ENCODE measurements at places on chromosomes 2 and 18.
A peak's percentile ranks its signal among the peaks of the same experiment; 100 is the strongest.

DNA sequence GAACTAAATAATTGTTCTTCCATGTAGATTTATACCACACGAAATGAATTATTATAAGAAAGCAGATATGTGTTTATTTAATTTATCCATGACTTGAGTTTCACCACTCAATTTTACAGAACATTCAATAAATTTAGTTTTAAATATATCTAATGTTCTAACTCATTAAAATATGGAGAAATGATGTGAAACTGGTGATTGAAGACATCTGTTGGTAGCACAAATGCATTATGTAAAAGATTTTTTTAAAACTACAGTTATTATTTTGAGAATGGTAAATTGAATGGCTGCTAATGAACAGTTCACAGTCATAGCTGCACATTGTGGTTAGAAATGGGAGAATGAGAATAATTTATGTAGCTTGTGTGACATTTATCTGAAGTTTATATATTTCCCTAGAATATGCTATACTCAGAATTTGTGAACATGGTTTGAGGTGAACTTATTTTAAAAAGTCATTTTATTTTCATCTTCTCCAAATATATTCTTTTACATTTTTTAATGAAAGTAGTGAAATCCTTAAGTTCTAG is 203.5 kb downstream of the DPP4 start:
- no peak for DNase-seq

DNA sequence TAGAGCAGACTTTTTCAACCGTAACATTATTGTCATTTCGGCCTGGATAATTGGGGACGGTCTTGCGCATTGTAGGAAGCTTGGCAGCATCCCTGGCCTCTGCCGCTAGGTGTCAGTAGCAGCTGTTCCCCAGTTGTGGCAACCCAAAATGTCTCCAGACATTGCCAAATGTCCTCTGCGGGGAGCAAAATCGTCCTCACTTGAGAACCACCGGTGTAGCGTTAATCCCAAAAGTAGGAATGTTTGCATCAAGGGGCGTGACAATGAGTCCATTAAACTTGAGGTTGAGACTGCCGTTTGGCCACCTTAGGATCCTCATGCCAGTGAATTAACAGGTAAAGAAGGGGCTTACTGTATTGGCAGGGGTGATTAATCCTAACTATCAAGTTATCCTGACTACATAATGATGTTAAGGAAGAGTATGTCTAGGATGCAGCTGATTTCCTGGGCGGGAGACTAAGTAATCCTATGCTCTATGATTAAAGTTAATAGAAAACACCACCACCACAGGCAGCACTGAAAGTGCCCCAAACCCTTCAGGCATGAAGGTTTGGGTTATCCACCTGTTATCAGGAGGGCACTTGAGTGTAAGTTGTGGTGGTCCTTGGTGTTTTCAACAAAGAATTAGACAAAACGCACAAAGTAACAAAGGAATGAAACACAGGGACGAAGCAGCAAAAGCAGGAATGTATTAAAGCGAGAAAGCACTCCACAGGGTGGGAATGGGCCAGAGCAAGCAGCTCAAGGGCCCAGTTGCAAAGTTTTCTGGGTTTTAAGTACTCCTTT is 4.9 kb upstream of the ZC3H8 start:
- DNase-seq: peak; percentile 24

DNA sequence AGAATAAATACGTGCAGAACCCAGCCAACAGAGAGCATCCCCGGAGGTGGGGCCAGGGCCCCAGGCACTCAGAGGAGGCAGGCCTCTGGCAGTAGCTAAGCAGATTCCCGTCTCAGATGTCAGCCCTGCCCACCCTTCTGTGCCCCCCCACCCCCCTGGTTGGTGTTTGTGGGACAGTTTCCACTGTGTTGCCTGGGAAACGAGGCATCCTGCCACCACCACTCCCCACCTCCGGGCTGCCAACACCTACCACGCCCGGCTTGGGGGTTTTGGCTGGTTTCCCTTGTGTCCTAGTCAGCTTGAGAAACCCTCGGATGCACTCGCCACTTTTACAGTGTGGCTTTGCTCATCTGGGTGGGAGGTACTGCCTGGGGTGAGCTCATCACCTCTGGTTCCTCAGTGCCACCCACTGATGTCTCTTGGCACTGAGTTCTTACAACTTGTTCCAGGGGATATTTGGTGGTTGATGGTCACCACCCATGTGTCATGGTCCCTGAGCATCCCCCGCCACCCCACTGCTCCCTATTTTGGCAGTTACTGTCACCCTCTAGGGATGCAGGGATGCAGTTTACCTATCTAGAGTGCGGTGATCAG is 72.4 kb upstream of the YWHAQ start:
- peak; percentile 77 for DNase-seq

GRCh38 chr2:202337706-202338346 is 38.3 kb upstream of the BMPR2 start:
- DNase-seq: no peak

- no peak for DNase-seq
These were observed 15.4 kb upstream of the GPR55 start for GRCh38 chr2:230940471-230940815.

- DNase-seq: no peak
These were observed 12.9 kb downstream of the SMARCAL1 start for GRCh38 chr2:216425008-216425787.

DNA sequence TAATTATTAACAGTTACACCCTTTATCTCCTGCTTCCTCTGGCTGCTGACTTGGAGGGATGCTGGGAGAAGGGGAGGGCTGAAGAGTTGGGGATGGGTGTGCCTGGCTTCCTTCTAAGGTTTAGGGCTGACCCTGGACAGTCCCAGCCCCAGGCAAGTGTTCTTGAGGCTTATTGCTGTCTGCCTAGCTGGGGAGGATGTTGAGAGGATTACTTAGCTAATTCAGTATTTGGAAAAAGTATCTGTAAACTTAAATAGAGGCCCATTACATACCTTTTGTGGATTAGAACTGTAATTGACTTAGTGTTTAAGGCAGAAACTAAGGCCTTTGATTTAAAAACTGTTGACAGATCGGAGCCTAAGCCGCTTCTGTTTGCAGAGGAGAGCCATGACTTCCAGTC is 67.6 kb downstream of the AGAP1 start:
- DNase-seq: no peak

- no peak for DNase-seq
These were observed 39.4 kb downstream of the SLC8A1 start for GRCh38 chr2:40412456-40412855.

- no peak for DNase-seq
These were observed 22.7 kb downstream of the MRO start for GRCh38 chr18:50797142-50797541.

GRCh38 chr2:8517850-8518498 is 163.9 kb upstream of the ID2 start:
- no peak for DNase-seq

GRCh38 chr2:73890301-73891092 is 2.3 kb upstream of the ACTG2 start:
- DNase-seq: no peak

GRCh38 chr2:200525066-200525465 is 941 bp upstream of the SGO2 start:
- no peak for DNase-seq

DNA sequence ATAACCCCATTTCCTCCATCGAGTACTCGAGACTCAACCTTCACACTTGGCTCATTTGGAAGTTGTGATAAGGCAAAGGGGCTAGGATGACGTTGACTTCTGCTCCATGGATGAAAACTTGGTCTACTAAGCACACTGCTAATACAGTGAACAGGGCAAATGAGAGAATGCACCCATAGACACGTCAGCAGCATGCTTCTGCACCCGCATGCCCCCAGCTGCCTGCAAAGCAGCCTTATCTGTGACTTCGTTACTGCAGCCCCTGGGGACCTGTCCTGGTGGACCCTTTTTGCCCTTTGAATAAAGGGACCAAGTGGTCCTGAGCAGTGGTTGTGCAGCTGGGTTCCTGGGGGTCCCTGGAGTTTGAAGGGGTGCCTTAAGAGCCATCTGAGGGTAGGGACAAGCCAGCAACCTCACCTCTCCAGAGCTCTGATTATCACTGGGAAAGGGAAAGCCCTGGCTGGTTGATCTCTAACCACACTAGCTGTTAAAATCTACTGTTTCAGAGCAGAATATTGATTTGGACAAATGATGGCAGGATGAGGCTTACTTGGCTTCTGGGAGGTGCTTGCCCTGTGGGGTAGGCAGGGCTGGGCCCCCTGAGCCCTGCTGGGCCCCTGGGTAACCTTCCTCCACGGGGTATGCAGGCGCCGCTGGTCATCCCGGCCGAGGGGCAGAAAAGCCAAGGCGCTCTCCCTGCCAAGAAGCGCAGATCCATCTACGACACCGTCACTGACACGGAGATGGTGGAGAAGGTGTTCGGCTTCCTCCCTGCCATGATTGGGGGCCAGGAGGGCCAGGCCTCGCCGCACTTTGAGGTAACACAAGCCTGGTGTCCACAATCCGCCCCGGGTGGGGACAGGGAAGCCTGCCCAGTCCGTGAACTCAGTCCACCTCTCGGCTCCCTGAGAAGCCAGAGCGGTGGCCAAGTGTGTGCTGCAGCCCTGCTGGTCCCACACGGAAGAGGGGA is 37.6 kb upstream of the GPR17 start:
- no peak for DNase-seq

- no peak for DNase-seq
These were observed 118.7 kb downstream of the CDH7 start for GRCh38 chr18:65869527-65869926.

DNA sequence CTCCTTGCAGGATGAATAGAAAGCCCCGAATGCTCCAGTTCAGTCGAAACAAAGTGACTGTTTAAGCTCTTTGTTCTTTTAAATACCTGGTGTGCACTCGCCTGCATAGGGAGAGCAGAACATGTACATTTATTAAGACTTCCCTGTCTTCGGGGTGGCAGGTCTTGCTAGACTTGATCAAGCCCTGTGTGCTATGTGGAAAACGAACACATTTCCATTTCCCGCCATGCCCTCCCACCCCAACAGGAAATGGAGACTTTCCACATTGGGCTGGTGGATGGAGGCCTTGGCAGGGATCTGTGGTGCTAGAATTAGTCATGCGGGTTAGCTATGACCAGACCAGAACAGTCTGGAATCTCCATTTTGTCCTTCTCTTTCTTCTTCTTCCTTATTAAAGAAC is 321.0 kb upstream of the THSD7B start:
- DNase-seq: no peak

- no peak for DNase-seq
These were observed 557.5 kb downstream of the DSC3 start for GRCh38 chr18:30485078-30485477.

- DNase-seq: no peak
These were observed 305.0 kb upstream of the LRP1B start for GRCh38 chr2:142435847-142436246.

- DNase-seq: no peak
These were observed 82.4 kb upstream of the TGIF1 start for GRCh38 chr18:3367491-3368091.

DNA sequence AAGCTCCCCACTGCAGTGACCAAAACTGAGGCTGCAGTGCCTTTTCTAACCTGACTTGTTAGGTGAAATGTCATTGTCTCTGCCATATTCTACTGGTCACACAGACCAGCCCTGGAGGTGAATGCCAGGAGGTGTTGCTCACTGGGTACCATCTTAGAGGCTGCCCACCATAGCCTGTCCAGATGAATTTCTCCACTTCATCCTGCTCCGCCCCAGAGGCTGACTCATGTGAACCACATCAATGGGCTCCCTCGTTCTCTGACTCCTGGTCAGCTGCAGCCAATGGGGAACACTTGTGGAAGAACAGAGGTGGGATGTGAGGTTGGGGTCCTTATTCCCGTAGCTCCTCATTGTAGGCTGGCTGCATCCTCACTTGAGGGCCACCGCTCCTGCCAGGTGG is 3.4 kb upstream of the NARS1 start:
- no peak for DNase-seq

- DNase-seq: no peak
These were observed 124.7 kb downstream of the ACKR3 start for GRCh38 chr2:236694146-236694888.

DNA sequence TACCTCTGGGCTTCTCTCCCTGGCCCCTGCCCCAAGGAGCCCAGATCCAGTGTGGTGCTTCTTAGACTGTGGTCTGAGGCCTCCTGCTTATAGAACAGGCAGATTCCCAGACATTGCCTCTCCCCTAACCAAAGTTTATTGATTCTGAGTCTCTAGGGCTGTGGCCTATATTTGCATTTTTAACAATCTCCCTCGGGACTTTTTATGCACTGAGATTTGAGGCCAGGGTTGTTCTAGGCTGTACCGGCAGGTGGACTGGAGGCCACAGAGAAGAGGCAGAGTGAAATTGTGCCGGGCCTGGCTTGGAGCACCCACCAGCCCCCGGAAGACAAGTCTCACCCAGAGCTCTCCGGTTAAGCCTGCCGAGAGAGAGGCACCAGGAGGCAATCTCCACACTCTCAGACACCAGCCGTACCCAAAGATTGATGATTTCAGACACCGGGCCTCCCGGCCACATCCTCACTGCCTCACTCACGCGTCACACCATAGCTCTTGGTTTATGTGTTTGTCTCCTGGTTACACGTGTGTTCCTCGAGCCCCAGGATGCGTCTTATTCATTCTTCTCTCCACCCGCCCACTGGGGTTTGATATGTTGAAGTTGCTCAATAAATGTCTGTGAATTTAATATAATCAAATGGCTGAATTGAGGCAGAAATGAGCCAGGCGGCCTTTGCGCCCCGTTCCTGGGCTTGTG is 203.7 kb downstream of the KLHL29 start:
- no peak for DNase-seq

GRCh38 chr2:105432044-105432399 is 33.2 kb upstream of the FHL2 start:
- DNase-seq: no peak

DNA sequence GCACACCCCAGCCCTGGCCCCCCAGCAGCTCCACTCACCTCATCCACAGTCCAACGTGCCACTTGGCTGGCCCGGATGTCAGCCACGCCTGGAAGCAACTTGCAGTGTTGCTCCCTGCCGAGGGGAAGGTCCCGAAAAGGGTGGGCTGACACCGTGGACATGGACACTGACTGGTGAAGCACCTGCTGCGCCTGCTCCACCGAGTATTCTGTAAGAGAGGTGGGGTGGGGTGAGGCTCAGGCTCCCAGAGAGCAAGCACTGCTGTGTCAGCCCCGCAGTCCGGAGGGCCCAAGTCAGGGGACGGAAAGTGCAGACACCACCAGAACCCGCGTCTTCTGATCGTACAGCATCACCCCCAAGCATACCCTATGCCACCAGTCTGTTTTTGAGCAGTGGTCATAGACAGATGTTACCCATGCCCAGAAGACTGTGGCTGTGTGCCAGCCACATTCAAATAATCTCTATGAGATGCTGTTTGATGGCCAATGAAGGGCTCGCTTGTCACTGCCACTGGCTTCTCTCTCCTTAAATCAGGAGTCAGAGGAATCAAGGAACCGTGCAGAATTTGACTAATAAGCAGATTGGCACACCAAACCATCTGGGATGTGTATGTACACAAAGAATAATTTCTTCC is 74.2 kb upstream of the TMEM200C start:
- no peak for DNase-seq

- no peak for DNase-seq
These were observed 127.6 kb downstream of the FSHR start for GRCh38 chr2:49026706-49027105.
